ENCODE measurements at places on chromosomes 1 and 21.

DNA sequence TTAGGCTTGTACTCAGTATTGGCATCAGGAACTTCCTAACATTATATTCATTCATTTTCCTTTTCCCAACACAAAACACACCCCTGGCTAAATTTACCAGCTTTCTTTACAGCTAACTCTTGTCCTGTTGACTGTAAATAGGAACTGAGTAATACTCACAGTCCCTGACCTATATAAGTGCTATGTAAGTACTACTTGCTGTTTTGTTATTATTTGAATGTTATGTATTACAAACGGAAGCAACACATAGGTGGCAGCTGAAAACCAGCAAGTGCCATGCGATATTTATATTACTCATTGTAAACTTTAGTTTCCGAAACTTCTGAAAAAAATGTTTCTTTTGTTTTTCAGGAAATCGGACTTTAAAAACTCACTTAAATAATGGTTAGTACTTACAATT, 21.5 kb downstream of the PTGER3 start:
- DNase-seq = no peak

DNA sequence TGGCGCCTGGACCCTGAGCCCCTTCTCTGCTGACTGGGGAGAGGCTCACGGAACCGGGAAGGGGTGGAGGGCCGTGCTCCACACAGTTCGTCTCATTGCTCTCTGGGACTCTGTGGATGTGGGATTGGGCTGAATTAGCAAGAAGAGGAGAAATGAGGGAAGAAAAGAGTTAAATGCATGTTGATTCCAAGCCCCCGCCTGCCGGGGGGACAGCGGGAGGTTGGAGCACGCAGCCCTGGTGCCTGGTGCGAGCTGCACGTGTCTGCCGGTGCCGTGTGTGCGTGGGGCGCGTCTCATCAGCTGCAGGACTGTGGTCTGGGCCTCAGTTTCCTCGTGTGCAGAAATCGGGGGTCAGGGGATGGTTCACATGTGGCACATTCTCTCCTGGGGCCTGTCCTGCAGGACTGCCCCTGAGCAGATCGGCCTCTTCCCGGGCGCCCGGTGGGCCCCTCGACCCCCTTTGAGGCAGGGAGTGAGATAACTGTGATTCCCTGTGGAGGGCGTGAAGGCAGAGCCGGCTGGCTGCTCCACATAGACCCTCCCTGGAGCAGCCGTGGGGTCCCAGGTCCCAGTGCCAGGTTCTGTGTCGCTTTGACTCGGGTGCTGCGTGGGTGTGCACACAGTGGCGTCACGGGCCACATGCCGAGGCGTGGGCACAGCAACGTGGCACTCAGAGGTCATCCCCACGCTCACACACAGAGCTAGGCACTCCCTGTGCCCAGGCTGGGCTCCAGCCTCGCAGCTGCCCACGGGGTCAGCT, 11.4 kb downstream of the SAMD11 start:
- no peak for DNase-seq

DNA sequence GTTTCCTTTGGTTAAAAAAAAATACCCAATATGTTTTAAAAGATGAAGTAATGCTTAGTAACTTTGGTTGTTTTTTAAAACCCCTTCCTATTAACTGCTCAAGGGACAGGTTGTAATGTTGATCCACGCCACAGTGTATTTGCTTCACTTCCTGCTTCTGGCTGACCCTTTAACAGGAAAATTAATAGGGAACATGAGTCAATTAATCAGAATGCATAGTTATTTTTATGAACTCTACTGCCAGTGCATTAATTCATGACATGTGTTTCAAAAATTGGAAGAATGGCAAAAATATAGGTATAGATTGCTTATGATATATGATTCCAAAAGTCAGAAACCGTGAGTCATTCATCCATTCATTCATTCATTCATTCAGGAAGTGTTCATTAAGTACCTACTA, 204.8 kb downstream of the SETD4 start:
- no peak for DNase-seq

DNA sequence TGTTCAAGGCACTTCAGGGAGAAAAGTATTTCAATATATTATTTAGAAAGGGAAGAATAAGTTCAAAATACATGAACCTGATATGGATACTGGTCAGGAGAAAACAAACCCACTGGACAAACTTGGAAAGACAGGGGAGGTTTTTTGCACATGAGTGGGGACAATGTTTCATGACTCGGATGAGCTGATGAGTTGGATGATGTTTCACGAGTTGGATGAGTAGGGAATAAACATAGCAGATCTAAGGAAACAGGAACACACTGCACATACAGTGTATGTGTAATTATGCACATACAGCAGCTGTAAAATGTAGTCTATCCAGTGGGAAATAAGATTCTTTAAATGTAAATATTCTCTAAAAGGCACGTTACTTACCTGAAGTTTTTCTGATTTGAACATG, 682.9 kb upstream of the ADAMTS5 start:
- no peak for DNase-seq

- no peak for DNase-seq
These were observed 33.2 kb downstream of the OTUD7B start for GRCh38 chr1:149977345-149977744.

DNA sequence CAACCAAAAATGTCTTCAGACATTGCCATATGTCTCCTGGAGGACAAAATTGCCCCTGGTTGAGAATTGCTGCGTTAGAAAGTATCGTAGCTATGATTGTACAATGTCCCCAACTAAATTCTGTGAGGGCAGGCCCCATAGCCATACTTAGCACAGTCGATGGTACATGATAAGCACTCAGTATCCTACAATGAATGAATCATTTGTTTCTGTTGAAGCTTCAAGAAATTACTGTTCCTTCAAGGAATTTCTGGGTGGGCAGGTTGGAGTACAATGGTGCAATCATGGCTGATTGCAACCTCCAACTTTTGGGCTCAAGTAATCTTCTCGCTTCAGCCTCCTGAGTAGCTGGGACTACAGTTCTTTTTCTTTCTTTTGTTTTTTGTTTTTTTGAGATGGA, 4.7 kb downstream of the CAP1 start:
- no peak for DNase-seq

GRCh38 chr1:227785805-227786671, 29.4 kb upstream of the PRSS38 start:
- no peak for DNase-seq

- no peak for DNase-seq
These were observed 188.1 kb downstream of the TGFBR3 start for GRCh38 chr1:91697861-91698260.

- DNase-seq = no peak
These were observed 3.5 kb downstream of the C1orf159 start for GRCh38 chr1:1112237-1112985.

GRCh38 chr1:18142471-18142870, 34.9 kb downstream of the IGSF21 start:
- no peak for DNase-seq

DNA sequence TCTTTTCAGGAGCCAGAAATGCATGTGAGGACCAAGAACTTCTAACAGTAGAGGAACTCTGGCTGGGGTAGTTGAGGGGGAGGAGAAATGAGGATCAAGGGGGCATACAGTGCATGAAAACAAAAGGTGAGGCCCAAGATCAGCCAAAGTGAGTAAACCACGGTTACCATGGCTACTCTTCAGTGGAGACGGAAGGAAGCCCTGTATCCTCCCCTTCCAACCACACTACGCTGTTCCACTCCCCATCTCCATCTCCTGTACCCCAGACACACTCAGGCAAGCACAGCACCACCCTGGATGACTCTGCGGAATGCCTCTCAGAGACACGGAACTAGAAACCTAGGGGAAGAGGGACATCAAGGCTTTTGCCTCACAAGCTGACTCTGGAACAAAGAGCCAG, 157.6 kb upstream of the CAMK1G start:
- no peak for DNase-seq

- DNase-seq = no peak
These were observed 2.5 kb downstream of the DR1 start for GRCh38 chr1:93348104-93348728.

GRCh38 chr1:165490175-165490574, 45.2 kb upstream of the RXRG start:
- DNase-seq = no peak

DNA sequence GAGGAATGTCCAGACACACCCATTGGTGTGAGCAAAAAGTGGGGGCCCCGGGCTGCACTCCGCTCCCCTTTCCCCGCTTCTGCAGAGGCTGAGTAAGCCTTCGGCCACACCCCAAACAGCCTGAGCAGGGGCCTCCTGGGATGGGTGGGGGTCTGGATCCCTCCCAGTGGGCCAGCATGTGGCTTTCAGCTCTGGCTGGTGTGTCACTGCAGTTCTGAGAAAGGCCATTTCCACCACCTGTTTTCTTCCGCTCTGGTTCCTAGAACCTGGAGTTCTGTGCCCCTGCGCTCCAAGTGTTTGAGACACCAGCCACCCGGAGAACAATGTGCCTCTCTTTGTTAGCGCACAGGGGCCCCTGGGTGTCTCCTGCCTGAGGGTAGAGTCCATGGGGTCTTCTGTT, 30.9 kb downstream of the SLC37A1 start:
- DNase-seq = no peak

GRCh38 chr1:61591351-61591750, 133.6 kb downstream of the TM2D1 start:
- DNase-seq = no peak

DNA sequence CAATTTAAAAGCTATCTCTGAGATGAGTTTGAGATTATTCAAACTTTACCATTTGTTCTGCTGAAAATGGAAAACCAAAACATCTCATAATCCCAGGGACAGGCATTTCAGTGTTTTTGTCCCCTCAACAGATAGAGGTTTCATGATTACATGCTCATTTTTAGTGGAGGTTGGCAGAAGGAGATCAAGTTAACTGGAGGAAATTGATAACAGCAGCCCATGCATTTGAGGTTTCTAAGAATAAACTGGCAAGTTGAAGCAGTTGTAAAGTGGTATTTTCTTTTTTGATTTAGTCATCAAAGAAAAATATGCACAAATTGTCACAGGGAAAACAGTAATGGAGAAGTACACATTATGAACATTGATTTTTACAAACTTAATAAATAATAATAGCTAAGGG, 205.8 kb downstream of the PLA2G4A start:
- DNase-seq = no peak

GRCh38 chr1:181110013-181110412, 21.5 kb downstream of the IER5 start:
- DNase-seq = no peak

GRCh38 chr1:22332795-22333499, 118.7 kb upstream of the ZBTB40 start:
- no peak for DNase-seq

- DNase-seq = no peak
These were observed 82.7 kb downstream of the KCND3 start for GRCh38 chr1:111906816-111907215.

DNA sequence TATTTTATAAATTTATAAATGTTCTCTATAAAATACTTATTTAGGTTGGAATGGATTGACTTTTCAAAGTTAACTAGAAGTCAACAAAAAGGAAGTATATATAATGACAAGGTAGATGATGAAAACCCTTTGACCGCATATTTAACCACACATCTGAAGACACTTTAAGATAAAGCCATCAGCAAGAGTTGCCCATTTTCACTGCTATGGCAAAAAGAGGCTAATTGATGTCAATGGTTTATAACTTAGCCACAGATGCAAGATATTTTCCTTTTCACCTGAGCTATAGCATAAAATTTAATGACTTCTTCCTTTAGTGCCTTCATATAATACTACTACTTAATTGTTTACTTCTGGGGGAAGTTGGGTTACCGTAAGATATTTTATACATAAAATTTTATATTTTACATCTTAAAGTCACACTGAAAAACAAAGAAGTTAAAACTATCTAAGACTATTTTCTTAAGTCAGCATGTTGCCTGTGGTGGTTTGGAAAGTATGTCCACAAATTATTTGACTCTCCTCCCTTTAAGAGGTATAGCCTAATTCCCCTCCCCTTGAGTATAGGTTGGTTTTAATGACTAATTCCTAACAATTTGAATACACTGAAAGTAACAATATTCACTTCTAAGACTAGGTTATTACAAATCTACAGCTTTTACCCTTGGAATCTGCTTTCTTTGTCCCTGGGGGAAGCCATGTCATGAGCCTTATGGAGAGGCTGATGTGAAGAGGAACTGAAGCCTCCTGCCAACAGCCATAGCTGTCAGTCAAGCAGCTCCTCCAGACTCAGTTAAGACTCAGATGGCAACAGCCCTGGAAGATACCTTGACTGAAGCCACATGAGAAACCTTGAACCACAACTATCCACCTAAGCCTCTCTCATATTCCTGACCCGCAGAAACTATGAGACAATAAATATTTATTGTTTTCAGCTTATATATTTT, 40.3 kb upstream of the LRRC8B start:
- no peak for DNase-seq

DNA sequence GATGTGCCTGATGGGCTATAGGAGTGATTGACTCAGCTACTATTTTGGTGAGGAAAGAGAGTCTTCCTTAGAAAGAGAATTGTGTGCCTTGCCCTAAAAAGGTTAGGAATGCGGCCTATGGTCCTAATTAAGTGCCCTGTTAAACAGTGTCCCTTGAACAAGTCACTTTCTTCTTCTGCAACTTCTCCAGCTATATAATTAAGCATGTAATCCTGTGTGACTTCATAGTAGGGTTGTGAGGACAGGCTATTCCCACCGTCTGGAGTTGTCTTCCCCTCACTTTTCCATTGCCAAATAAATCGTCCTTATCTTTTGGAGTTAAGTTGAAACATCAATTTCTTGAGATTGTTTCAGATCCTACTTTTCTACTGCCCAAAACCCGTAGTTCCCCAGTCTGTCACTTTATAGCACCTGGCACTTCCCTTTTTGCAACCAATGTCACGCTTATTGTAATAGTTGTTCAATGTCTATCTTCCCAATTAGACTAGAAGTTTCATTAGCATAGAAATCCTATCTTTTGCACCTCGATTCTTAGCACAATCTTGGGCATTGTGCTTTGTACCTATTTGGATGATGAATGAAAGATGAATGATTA, 27.6 kb upstream of the SLC16A1 start:
- DNase-seq = no peak

GRCh38 chr1:234882898-234883297, 245.7 kb downstream of the TOMM20 start:
- no peak for DNase-seq

DNA sequence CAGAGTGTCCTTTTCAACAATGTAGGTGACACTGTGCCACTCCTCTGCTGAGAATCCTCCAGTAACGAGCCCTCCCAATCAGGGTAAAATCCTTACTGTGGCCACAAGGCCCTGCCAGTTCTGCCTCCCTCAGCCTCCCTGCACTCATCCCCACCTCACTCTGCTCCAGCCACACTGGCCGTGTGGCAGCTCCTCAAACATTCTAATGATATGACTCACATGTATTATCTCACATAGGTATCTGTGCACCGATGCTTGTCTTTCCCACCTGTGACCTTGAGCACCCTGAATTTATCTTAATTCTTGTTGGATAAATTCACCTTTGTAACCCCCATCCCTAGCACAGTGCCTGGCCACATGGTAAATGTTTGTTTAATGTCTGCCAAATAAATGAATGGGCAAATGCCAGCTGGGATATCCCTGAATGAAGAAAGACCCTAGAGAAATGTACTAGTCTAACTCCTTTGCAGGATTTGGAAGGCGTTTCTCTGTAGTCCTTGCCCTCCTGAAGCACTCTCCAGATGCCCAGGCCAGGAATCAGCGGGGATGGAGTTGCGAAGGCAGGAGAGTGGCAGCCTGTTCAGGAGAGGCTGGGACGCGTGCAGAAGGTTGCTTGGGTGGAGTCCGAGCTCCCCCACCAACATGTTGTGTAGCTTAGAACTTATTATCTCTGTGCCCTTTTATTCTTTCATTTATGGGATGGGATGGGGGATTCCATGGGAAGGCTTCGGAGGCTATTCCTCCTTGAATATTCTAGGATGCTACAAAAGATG, 106.0 kb downstream of the TMEM53 start:
- no peak for DNase-seq

Measured in NCI-H1417 treated with DMSO at 0.1 percent for 48 hours (cell line).